ENCODE measurements at places on chromosomes 5 and 9.

DNA sequence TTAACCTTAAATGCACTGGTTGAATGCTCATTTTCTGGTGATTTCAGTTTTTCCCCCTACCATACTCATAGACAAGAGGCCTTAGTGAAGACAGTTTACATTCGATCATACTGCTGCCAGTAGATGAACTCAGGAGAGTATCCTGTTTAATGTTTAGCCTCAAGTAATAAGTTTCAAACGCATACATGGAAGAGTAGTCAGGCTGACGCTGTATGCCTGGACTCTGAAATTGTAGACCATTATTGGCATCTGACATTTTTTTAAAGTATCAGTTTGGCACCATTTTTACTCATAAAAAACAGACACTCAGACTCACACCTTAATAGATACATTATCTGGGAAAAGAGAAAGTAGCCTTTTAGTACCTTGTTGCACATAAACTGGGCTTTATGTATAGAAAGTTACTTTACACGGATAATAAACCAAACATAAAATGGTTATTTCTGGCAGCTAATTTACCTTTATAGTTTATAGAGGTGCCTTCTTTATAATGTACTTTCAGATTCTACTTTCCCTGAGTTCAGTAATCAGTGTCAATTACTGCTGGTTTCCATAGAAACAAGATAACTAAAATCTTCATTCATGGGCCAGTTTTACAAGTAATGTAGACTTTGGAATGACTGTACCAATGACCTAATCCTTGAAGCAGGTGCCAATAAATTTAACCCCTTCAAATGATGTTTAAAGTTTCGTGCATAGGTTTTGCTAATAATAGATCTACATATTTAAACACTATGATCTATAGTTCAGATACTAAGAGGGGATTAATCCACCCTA is 183.8 kb upstream of the ITGA1 start:
- DNase-seq = no peak

DNA sequence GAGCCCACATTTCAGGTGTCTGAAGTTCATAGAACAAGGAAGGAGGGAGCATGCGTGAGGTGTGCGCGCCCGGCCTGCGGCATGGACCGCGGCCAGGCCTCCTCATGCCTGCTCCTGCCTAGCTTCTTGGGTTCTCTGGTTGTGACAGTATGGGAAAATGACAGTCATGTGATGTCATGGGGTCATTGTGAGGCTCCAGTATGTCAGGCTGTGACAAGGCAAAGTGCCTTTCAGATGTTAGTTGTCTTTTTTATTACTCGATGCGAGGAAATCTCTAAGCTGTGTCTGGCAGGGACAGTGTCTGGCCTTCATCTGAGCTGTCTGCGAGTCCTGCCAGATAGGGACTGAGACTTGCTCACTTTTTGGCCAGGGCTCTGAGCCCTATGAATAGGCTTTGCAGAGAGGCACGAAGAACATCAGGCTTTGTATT is 13.3 kb downstream of the UCK1 start:
- DNase-seq = no peak

DNA sequence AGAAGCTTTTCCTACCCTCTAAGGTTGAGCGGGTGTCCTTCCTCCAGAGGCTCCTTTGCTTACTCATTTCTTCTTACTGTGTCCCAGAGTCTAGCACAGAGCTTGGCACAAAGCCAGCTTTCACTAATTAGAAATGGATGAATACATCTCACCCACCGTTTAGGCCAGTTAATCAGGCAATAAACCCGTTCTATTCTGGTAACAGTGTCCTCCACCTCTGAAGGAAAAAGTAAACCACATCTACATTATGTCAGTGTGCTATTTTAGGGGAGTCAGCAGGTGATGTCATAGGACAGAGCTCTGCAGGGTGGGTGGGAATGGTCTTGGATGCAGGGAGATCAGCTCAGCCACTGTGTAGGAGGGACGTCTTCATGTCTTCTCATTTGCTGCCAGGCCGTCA is 109.2 kb downstream of the OSTF1 start:
- DNase-seq = peak; percentile 22

- peak; percentile 100 for DNase-seq
These were observed 17.1 kb downstream of the SCAI start for GRCh38 chr9:125126019-125126746.

DNA sequence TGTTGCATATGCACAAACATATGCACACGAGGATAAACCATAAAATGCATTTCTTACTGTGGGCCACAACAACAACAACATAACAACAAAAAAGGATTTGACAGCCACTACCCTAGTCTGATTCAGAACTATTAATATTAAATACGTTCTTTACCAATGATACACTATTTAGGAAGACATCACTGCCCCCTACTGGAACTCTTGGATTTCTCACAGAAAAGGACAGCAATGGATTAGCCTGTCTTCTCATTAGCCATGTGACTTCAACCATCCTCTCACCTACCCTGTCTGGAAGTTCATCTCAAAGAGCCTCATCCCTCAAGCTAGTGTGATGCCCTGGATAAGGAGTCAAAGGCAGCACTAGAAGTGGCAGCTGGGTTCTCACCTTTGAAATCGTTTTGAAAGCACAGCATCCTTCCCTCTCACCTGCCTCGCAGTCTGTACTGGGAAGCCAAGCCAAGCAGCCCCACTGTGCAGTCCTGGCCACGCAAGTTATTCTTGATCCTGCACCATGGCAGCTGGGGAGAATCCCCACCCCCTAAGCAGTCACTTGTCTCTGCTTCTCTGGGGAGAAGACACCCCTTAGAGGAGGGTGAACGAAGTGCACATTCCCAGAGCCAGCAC is 64.6 kb downstream of the SH3TC2 start:
- peak; percentile 70 for DNase-seq

GRCh38 chr5:97550164-97550563 is 367.1 kb upstream of the RIOK2 start:
- DNase-seq = peak; percentile 61

DNA sequence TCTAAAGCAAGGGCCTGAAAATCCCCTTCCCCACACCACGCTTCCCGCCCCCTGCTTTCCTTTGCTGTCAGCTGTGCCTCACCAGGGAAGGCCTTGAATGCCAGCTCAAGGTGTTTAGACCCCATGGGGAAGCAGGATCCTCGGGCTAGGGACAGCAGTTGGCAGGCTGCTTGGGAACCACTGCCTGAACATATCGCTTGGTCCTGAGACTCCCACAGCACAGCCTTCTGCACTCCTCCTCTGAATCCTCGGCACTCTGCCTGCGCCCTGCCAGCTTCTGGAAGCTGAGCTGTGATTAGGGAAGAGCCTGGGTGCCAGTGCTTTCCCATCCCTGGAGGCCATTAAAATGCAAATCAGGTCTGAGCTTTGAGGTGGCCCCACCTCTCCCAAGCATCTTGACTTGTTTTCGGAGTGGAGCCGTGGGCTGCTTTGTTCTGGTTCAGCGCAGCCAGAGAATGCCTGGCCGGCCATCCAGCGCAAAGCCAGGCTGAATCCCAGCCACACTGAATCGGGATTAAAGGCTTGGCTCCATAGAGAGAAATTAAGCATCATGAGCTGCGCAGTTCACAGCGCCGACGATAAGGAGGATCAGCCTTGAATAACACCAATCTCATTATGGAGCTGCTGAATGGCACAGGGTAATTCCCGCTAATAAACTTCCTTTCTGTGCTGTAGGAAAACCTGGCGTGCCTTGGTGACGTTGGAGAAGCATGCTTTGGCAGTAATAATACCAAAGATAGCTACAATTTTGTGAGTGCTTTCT is 40.0 kb downstream of the AMBP start:
- DNase-seq = no peak

DNA sequence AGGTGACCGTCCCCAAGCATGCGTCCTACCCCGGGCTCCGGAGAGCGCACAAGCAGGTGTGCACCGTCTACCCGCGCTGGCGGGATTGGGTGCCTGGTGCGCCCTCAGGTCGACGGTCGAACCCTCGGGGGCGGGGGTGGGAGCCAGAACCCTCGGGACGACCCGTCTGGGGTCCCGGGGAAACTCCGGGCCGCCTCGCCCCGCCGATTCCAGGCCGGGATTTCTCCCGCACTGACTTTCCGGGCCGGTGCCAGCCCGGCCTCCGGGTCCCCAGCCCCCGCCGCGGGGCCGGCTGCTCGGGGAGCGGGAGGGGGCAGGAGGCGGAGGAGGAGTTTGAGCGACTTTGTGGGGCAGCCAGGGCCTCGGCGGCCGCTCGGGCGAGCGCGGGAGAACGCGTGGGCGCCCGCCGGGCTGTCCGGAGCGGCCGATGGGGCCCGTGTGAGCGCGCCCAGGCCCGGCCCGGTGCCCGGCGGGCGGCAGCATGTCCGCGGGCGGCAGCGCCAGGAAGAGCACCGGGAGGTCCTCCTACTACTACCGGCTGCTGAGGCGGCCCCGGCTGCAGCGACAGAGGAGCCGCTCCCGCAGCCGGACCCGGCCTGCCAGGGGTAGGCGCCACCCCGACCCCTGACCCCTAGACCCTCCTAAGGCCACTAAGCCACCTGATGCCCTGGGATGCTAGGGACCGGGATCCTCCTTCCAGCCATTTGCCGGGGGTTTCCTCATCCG is at the start of gene DAB2IP:
Gene DAB2IP, plus strand, starts transcription at position 340 of the 726 bp plus-strand sequence. Its CDS starts 142 bp downstream, at position 482.
- peak; percentile 58 for DNase-seq

GRCh38 chr5:156920861-156921431 is 42.1 kb downstream of the TIMD4 start:
- DNase-seq = no peak

GRCh38 chr9:80945436-80945835 is 743.9 kb downstream of the TLE1 start:
- no peak for DNase-seq

DNA sequence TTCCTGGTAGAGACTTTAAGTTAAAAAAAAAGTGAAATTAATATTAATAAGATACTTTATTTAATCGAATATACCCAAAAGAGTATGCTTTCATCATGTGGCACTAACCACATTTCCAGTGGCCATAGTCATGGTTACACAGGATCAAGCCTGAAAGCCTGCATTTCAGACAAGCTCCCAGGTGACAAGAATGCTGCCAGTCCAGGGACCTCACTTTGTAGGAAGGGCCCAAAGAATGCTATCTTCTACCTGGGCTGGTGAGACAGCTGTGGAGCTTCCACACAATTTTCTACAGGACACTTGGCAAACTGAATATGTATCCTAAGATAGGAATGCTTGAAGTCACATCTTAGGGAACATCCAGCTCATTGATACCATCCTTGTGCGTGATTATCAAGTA is 203.8 kb downstream of the AUH start:
- DNase-seq = no peak

DNA sequence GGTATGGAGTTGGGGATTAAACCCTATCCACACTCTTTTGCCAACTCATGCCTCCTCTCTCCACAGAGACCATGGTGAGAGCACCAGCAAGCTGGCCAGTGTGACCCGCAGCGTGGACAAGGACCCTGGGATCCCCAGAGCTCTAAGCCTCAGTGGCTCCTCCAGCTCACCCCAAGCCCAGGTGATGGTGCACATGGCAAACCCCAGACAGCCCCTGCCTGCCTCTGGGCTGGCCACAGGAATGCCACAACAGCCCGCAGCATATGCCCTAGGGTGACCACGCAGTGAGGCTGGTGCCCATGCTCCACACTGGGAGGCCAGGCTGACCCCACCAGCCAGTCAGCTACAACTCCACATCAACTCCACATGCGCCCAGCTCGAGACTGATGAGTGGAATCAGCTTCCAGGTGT is 11.5 kb upstream of the CARD19 start:
- no peak for DNase-seq

DNA sequence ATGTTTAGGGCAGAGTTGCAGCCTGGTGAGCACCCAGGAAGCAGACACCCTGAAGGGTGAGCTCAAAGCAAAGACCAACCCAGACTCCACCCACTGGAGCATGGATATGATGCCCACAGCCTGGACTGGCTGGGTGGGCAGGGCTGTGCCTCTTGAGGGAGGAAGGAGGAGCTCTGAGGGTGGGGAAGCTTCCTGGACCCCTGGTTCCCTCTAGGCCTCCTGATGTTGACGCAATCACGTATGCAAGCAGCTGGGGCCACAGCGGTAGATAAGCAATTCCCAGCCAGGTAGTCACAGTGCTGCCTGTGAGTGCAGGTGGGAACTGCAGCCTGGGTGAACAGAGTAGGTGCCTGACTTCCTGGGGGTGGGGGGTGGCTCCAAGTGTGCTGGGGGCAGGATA is 271.5 kb downstream of the CDK5RAP2 start:
- no peak for DNase-seq

DNA sequence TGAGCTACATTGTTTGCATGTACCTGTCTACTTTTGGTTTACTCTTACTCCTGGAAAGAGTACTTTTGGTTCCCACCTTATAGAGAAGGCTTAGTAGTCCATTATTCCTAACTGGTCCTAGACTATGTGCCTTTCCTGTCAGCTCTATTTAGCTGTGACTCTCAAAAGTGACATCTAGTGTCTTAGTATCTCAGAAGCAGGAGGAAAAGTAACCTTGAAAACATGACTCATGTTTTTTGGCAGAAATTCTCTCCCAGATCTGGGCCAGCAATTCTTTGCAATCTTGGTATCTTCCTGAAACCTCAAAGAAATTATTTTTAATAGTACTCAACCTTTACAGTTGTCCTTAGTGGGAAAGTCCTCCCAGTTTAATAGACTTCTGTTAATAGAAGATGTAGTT is 691.7 kb upstream of the SEMA6A start:
- peak; percentile 12 for DNase-seq

DNA sequence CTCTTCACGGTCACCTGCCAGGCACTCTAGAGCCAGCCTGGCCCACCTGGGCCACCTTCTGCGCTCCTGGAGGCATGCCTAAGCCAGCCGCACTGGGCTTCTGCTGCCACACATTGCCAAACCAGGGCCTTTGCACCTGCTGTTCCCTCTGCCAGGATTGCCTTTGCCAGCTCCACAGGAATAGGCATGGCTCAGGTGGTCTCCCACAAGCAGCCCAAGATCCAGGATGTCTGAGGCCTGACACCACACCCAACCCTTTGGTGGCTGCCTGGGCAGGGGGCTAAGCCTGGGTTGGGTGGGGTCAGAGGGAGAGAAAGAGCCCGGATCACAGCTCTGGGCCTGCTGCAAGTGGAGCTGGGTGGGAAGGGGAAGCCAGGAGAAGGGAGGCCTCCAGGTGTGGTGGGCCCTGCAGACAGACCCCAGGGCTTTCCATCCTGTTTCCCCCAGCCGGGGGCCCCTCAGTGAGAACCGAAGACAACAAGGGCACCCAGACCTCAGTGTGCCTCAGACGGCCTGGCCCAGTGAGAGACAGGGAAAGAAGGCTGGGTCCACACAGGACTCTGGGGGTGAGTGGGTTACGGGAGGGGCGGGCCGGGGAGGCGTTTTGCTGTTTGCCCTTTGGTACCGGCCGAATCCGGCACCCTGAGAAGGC is 672 bp upstream of the SUSD3 start:
- DNase-seq = no peak

GRCh38 chr5:131381777-131382176 is 117.9 kb downstream of the CDC42SE2 start:
- no peak for DNase-seq

- no peak for DNase-seq
These were observed 18.3 kb upstream of the ANKHD1 start for GRCh38 chr5:140383300-140383699.
